ENCODE measurements at places on chromosomes 6 and 20.

GRCh38 chr6:42727627-42728026, 5.2 kb upstream of the PRPH2 start:
- DNase-seq: no peak

DNA sequence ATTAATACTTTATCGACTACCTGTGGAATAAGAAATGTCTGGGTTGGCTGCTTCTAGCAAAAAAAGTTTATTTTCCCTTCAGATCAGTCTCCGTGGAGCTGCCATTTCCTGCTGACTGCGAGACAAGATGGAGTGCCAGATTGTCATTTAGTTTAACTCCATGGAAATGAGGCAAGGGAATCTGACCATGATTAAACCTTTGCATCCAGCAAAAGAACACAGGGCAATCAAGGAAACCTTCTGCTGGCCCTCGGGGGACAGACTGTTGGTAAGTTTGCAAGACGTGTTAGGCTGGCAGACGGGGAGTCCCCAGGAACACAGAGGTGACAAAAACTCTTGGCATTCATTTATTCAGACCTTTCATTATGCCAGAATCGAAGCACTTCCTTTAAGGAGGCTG, 52.2 kb upstream of the SPACA1 start:
- no peak for DNase-seq

- DNase-seq: no peak
These were observed 396.2 kb downstream of the UTRN start for GRCh38 chr6:144681334-144681733.

DNA sequence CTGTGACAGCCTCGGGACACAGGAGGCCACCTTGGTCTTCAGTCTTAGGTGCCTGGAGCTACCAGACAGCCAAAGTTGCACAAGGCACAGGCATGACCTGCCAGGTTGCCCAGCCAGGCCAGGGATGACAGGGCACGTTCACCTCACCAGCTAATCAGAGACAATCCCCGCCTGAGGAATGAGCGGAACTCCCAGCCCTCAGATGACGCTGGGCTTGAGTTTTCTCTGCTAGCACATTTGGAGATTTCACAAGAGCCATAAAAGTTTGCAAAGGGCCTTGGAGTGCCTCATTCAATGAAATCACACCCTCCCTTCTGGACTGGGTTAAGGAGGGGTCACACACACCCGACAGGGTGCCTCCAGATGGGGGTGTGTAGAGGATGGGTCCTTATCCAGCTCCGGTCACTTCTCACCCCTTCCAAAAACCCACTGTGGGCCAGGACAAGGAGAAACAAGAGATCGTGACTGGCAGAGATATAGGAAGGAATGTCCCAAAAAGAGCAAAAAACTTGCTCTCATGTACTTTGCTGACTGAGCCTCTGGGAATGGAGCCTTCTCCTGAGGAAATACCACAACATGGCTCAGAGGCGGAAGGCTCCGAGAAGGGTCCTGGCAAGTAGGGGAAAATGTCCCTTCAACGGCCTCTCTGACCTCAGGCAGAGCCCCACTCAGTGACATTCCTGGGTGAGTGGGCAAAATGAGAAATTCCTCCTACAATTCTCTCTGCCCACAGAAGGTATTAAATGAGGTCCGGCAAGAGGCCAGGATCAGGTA, 121.6 kb downstream of the ISM1 start:
- no peak for DNase-seq

- DNase-seq: no peak
These were observed 26.0 kb upstream of the C6orf62 start for GRCh38 chr6:24744911-24745310.

- no peak for DNase-seq
These were observed 81.0 kb downstream of the INSM1 start for GRCh38 chr20:20448881-20449280.

DNA sequence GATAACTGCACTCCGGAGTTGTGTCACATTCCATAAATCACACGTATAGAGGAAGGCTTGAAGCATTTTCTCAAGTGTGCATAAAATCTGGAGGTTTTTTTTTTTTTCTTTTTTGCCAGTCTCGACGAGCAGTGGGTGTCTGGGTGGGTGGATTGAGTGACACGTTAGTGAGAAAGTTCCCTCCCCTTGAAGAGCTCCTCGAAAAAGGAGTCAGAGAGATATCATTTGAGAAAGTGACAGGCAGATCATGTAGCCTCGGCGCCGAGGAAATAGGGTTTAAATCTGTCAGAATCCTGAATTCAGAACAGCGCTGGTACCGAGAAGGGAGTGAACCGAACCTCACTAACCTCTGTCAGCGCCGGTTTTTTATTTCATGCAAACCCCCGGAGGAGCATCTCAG, 269.5 kb upstream of the ARID1B start:
- DNase-seq: no peak

DNA sequence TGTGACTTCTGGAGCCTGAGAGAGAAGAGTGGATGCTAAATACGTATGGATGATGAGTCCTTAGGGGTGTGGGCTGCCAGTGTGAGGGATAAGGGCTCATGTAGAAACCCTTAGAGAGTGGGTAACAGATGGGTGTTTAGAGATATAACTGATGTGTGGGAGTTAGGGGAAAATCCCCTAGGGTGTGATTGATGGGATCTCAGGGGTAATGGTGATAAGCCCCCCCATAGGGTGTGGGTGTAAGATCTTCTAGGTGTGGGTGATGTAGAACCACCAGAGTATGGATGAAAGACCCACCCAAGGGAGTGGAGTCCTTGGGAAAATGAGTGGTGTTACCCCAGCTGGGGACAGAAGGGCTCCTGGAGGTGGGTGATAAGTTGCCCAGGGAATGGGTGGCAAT, 26.3 kb downstream of the SLC12A5 start:
- no peak for DNase-seq

GRCh38 chr6:26472549-26473290, 15.0 kb downstream of the BTN2A1 start:
- no peak for DNase-seq

- DNase-seq: no peak
These were observed 160.4 kb downstream of the PACRG start for GRCh38 chr6:162887981-162888689.

DNA sequence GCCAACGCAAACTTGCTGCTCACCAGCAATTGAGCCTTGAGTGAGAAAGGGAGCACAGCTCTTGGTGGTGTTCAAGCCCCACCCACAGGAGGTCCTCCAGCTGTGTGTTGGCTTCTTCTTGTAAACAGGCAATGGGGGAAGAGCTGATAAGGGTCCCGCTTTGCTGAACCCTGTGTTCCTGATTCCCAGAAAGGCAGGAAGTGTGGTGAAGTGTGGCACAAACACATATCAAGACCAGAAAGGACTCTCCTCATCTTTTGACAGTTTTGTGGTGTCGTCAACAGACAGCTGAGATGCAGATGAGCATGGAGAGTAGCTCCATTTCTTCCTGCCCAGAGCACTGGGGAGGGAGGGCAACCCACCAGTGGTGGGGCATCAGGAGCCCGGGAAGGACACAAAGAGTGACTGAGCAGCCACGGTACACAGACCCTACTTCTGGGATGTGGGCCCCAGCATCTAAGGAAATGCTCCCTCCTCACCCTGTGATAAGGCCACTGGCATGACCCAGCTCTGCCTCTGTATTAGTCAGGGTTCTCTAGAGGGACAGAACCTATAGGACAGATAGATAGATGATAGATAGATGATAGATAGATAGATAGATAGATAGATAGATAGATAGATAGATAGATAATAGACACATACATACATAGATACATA, 188.9 kb upstream of the TAB2 start:
- no peak for DNase-seq

GRCh38 chr6:138493413-138493812, 5.9 kb downstream of the NHSL1 start:
- no peak for DNase-seq

DNA sequence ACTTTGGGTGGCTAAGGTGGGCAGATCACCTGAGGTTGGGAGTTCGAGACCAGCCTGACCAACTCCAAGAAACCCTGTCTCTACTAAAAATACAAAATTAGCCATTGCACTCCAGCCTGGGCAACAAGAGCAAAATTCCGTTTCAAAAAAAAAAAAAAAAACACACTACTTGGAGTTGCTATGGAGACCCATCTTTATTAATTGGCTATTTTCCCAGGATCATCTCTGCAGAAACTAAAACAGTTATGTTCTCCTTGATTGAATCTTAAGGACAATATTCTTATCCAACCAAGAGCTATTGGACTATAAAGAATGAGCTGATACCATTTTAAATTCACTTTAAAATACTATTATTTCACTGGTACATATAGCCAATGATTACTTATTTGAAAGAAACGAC, 14.7 kb downstream of the AKIRIN2 start:
- no peak for DNase-seq

GRCh38 chr6:90976341-90976740, 389.5 kb upstream of the MAP3K7 start:
- DNase-seq: no peak

DNA sequence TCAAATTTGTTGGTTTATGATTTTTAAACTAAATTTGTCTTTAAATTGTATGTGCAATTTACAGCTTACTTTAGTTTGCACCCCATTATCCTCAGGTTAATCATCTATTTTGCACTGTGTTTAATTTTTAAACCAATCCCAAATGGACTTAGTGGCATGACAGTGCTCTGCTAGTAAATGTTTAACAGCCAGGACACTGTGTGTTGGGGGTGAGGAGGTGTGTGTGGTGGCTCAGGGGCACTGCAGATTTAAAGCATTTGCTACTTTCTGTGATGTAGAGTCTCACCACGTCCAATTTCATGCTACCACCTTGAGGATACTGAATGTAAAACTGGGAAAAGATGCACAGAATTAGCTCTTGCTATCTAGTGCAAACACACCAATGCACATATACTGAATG, 225.7 kb downstream of the HAO1 start:
- no peak for DNase-seq

DNA sequence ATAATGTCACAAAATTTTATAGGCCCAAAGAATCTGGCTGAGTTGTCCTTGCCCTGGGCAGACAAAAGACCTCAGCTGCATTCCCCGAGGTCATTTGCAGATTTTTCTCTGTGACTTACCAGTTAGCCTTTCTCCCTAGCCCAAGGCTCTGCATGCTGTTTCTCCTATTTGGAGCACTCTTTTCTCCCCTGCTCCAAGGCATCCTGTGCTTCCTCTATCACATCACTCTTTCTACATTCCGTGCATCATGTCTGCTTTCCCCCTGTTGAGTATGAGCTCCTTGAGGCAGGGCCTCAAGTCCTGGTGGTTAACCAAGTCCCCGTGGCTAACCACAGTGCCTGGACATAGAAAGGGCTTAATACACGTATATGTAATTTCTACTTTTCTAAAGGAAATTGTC, 593 bp upstream of the GSTA3 start:
- no peak for DNase-seq

- DNase-seq: no peak
These were observed 44.2 kb downstream of the FGD2 start for GRCh38 chr6:37049758-37050044.

DNA sequence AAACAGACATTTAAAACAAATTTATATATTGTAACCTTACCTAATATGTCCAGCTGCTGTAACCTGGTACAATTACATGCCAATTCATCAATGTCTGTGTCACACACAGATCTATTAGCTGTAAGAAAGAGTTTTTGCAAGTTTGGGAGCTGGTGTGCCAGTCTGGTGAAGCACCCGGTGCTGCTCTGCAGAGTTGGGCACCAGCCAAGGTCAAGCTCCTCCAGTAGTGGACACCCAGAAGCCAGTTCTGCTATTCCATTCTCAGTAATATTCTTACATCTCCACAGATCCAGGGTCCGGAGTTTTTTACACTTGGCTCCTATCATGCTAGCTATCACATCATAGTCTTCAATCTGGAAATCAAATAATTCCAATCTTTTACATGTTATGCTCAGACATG, 41.0 kb downstream of the POU3F2 start:
- DNase-seq: no peak

- no peak for DNase-seq
These were observed 4.8 kb upstream of the DDX43 start for GRCh38 chr6:73389854-73390253.

DNA sequence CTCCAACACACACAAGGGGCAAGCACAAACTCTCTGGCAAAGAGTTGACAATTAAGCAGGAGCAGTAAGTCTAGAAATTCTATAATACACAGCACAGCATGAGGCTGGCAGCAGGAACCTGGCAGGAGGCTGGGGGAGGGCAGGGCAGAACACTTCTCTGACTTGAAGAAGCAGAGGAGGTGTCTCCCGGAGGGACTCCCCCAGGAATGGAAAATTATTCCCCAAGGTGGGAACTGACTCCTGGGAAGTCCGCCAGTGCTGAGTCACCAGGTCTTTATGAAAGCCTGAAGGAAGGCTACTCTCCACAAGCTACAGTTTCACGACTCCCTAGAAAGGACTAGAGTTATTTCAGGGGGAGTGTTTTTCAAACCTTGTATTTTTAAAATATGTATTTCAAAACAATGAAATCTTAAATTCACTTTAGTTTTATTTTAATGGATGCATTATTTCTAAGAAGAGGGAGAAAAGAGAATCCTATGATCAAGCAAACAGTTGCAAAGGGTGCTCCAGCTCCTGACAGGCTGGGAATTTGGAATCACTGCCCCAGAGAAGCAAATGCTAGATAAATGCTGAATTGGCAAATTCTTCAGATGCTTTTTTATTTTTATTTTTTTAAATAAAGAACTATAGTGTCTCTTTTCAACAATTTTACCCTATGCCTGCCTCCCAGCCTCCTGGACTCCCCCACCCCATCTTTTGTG, 192.8 kb downstream of the LY86 start:
- DNase-seq: peak; percentile 46

- DNase-seq: no peak
These were observed 7.7 kb upstream of the SAMHD1 start for GRCh38 chr20:36959242-36959641.

GRCh38 chr6:138572167-138572875, 73.0 kb upstream of the NHSL1 start:
- DNase-seq: no peak

GRCh38 chr6:134398453-134398852, 80.5 kb upstream of the SGK1 start:
- no peak for DNase-seq

DNA sequence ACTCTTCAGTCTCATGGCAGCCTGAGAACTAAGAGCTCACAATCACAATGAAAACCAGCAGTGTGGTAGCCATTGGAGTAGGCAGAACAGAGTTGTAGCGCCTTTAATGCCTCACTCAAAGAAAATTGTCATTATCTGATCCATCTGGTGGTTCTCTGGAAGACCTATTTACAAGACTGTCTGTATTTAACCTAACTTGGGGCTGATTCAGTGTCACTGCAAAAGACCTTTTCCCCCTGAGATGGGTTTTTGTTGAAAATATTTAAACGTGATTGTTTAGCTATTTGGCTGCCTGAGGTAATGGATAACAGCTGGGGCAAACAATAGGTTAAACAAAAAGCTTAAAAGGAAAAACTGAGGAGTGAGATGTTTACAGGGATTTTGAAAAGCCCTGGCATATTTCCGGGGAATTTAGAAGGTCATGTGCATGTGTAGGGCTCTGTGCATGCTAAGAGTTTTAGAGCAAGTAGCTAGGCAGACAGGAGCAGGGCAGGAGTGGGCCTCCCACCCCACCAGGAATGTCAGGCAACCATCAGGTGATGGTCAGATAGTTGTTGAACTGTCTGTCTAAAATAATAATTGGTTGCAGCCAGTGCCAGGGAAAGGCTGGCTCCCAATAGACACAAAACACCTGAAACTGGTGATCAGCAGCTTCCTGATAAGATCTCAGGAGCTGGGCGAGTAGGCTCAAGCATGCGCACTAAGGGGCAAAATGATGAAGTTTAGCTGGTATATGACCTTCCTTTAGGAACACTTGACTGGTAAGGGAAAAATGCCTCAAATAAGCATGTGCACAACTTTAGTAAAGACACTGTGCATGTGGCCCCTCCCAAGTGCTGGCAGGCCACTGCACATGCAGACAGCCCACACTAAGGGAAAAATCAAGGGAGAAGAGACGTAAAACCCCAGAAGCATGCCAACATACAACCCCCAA, 70.8 kb upstream of the AKIRIN2 start:
- DNase-seq: no peak

Measured in LoVo (cell line).